ENCODE measurements at places on chromosomes 1 and 21.

- DNase-seq, result no peak
Observed at GRCh38 chr1:241802863-241803262, 45.1 kb upstream of the EXO1 start.

DNA sequence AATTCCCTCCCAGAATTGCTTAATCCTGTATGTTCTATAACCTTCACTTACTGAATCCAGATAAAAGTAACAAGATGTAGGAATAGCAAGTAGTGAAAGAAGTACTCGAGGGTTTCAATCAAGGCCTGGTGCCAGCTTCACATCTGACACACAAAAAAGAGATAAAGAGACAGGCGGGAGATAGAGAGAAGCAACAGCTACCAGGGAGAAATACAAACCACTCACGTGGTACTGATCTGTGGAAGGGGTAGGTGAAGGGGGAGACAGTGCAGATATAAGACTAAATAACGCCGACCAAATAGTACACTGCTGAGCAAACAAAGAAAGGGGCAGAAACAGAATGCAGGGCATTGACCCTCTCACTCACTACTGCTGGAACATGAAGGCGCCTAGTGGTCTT is 295.2 kb downstream of the NEGR1 start:
- DNase-seq, result no peak

DNA sequence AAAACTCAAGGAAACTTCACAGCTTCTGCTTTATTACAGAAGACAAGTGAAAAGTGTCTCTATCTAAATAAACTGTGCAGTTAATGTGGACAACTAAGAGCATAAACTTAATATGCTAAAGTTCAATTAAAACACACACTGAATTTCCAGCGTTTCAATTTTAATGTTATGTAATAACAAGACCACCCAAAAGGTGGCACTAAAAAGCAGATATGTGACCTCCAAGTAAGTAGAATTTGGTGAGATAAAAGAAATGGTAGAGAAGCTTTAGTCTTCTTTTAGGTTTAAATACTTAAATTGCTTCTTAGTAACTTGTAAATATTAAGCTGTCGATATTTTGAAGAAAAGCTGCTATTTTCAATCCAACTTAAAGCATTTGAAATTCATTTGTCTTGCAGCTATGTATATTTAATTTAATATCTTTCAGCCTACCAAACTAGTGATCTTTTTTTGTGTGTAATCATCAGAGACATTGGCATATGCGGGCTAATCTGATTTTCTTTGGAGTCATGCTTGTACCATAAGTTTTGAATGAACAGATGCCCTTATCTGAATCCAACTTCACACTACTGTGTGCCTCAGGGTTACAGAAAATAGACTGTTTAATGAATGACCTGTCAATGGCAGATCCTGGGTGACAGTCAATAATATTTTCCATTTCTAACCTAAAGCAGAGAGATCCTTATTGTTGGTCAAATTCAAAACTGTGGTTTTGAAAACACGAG is 36.5 kb upstream of the ADAMTS1 start:
- DNase-seq, result no peak

DNA sequence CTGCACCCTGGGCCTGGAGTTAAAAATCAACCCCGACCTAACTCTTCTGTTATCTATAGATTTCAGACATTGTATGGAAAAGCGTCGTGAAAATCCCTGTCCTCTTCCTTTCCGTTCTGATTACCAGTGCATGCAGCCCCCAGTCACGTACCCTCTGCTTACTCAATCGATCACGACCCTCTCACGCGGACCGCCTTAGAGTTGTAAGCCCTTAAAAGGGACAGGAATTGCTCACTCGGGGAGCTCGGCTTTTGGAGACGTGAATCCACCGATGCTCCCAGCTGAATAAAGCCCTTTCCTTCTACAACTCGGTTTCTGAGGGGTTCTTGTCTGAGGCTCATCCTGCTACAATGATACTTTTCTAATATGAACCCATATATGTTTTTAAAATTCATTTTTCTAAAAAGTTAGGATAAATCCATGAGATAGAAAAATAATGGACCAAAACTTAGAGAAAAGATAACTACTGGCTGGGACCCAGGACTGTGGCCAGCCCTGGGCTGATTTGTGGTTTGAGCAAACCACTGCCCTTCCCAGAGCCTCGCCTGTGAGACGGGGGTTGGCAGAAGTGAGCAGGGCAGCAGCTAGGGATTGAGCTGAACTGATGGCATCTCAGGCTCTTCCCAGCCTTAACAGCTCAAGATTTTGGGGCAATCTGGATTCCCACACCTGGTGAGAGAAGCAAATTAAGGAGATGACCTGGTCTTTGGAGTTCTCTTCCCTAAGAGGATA is 5.0 kb downstream of the UQCRHL start:
- DNase-seq, result no peak

- DNase-seq, result no peak
Observed at GRCh38 chr1:94265011-94265422, 27.6 kb upstream of the ARHGAP29 start.

- no peak for DNase-seq
Observed at GRCh38 chr1:155131285-155131684, 3.6 kb downstream of the EFNA1 start.
